ENCODE measurements at places on chromosomes 4 and X.

DNA sequence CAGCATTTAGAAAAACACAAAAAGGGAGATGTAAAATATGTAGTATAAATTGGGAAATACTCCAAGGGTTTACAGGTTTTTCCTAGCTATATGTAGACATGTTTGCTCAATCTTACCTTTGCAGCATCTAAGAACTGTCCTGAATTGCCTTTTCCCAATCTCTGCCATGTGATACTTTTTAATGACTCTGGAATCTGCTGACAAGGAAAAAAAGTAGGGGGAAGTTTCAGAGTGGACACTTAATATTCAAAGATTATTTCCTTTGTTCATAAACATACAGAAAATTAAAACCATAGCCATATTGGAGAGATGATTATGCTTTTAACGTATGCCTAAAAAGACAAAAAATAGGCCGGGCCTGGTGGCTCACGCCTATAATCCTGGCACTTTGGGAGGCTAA is 41.4 kb downstream of the ABCB7 start:
- DNase-seq = no peak

- no peak for DNase-seq
These were observed 46.1 kb upstream of the TLR2 start for GRCh38 chr4:153638011-153638410.

DNA sequence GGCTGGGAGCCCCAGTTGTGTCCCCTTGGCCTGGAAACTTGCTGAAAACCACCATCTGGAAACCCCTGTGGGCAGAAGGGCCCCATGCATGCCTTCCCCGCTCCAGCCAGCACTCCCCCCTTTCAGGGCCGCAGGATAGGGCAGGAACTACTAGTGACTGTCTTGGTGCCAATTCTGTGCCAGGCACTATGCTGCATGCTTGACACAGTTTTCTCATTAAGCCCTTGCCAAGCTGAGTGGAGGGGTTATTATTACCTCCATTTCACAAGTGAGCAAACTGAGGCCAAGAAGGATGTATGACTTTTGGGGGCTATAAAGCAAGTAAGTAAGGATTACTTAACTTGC is 73.6 kb upstream of the PJA1 start:
- no peak for DNase-seq

- DNase-seq = peak; percentile 56
These were observed 109.1 kb upstream of the SLC4A4 start for GRCh38 chr4:71229477-71230270.

DNA sequence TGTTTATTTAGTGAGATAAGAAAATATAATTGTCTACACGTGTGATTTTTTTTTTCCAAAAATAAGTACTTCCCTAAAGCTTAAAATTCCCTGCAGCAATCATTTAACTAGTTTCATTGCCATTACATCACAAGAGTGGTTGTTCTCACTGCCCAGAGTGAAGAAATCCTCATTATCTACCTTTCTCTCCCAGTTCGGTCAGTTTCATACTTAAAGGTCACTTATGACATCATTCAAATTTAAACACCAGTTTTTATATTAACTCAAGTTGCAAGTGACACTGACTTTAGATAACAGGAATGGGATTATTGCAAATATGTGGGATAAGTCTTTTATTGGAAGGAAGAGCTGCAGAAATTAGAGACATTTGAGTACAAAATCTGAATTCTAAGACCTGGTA is 1699.8 kb upstream of the IGFBP7 start:
- DNase-seq = no peak

DNA sequence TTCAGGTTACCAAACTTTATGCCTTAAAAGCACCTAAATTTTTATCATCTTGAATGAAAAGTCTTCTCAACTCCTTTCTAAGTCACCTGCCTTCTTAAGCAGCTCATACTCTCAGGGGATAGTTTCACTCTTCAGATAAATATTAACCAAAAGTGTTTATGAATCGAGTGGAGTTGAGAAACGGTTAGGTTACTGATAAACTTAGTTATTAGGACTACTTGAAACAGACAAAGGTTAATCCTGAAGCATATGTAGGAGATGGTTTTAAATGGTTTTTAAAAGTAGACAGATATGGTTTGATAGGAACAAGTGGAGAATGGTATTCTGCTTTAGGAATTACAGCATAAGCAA is 32.8 kb downstream of the CLDN22 start:
- no peak for DNase-seq

DNA sequence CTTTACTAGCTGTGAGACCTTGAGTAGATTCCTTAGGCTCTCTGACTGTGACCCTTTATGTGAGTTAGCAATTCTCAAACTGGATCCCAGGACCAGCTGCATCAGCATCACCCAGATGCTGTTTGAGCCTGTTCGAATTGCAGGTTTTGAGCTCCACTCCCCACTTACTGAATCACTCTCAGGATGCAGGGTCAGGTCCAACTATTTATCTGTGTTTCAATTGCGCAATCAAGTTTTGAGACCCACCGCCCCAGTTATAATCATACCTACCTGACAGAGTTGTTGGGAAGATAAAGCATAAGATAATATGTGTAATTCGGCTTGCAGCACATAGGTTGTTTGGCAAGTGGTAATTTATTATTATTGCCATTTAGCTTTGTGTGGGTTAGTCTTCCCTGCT is 155.8 kb upstream of the DGKK start:
- DNase-seq = no peak

GRCh38 chrX:132045456-132045855 is 22.4 kb downstream of the STK26 start:
- no peak for DNase-seq

- no peak for DNase-seq
These were observed 23.0 kb upstream of the CLDN24 start for GRCh38 chr4:183345261-183345660.

GRCh38 chr4:54741202-54741601 is 83.4 kb downstream of the KIT start:
- DNase-seq = no peak

- DNase-seq = no peak
These were observed 64.1 kb downstream of the STX18 start for GRCh38 chr4:4477796-4478195.

DNA sequence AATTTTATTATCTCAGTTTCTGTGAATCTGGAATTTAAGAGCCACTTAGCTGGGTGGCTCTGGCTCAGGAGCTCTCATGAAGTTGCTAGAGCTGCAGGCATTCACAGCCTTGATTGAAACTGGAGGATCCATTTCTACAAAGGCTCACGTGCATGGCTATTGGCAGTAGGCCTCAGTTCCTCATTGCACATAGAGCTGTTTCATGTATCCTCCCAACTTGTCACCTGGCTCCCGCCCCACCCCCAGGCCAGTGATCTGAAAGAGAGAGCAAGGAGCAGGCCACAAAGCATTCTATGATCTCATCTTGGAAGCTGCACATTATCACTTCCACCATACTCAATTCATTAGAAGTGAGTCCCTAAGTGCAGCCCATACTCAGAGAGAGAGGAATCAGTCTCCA is 18.5 kb upstream of the AP1AR start:
- DNase-seq = no peak

GRCh38 chr4:7771056-7771455 is 168.6 kb downstream of the AFAP1 start:
- no peak for DNase-seq

GRCh38 chrX:100368167-100368566 is 41.9 kb downstream of the PCDH19 start:
- DNase-seq = peak; percentile 81

DNA sequence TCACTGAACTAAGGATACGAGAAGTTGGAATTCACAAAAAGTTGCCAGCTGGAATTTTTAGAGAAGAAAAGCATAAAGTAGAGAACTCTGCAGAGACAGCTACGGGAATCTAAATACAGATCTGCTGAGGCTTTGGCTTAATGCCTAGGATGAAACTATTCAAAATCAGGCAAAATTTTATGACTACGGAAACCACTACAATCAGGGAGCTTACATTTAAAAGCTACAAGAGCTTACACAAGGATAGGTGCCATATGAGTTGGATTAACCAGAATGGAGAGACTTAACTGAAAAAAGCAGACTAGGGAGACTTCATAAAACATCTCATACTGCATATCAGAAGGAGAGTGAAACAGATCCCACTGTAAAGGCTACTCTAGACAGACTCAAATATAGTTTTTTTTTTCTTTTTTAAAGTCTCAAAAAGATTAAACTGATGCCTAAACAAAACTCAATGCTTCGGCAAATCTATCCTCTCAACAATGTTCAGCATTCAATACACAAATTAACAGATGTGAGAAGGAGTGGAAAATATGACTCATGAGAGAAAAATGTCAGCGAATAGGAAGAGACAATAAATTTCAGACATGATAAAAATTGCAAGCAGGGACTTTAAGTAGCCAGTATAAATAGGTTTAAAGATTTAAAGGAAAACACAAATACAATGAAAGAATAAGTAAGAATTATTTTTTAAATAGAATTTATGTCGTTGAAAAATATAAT is 586.1 kb downstream of the FSTL5 start:
- no peak for DNase-seq

GRCh38 chr4:73914071-73914470 is 44.9 kb downstream of the CXCL1 start:
- no peak for DNase-seq

DNA sequence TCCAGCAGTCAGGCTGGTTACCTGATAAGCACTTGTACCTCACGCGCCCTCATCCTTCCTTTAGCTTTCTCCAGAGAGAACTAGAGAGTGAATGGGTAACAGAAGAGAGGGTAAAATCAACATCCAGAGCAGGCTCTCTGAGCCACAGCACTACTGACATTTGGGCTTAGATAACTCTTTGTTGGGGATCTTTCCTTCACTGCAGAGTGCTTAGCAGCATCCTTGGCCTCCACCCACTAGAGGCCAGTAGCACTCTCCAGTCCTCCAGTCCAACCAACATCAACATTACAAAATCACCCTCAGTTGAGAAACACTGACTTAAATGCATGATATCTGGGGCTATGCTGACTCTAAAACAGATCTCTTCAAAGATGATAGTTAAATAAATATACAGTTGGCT is 220.7 kb downstream of the TACR3 start:
- no peak for DNase-seq

GRCh38 chr4:122764071-122764820 is 31.7 kb downstream of the BBS12 start:
- no peak for DNase-seq

- DNase-seq = peak; percentile 93
These were observed at the start of gene TMEM131L for GRCh38 chr4:153466081-153466948. TSS of gene TMEM131L (plus strand) at chr4:153466360. CDS start at chr4:153466398, 38 bp downstream.

DNA sequence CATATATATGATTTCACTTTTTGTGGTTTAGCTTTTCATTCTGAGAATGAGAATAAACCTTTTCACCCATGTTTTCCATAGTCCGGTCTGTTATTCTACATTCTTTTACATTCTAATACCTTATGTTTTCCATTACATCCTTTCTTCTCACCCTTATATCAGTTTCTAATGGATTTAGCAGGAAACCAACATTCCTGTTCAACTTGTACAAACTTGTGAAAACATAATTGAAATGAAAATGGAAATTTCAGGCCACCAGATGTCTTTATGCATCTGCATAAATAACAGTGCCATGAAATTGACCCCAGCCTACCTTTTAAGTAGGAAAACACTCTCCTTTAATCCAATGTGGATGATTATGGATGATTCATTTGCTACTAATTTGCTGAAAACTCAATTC is 494.8 kb upstream of the ZFP42 start:
- DNase-seq = no peak

- no peak for DNase-seq
These were observed 125.5 kb downstream of the OPHN1 start for GRCh38 chrX:68307769-68308168.

DNA sequence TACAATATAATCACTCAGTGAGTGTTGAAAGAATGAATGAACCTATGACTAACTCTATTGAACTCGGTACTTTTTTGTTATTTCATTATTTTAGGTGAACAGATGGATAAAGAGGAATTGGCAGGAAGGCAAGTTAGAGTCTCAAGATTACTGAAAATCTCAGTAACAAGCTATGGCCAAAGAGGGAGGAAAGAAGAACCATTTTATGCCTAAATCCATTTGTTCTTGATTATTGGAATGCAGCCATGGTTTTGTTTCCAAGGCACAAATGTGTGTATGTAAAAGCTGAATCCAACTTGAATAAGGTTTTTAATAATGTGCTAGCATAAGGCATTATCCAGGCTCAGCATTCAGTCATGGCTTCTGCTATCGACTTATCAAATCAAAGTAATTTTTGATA is 196.4 kb downstream of the DTHD1 start:
- DNase-seq = no peak

GRCh38 chrX:15321447-15321846 is 6.0 kb upstream of the ASB11 start:
- DNase-seq = no peak

GRCh38 chrX:120568035-120568434 is 7.3 kb upstream of the CUL4B start:
- DNase-seq = no peak
